Naive B cell (primary cell): ENCODE measurements at places on chromosomes 3 and 15. TPM values are rescaled to one million over a fixed set of nuclear protein-coding genes. Genes with fewer than 3 reads are reported as not detected.

GRCh38 chr15:25701721-25702465 is 161.2 kb downstream of the ATP10A start:
- no peak for DNase-seq
- H3K4me3 ChIP-seq: no peak overlapping the region
- H3K4me1 ChIP-seq: no peaks in the 10 kb centered on the region
- H3K27ac ChIP-seq: no peak overlapping the region

DNA sequence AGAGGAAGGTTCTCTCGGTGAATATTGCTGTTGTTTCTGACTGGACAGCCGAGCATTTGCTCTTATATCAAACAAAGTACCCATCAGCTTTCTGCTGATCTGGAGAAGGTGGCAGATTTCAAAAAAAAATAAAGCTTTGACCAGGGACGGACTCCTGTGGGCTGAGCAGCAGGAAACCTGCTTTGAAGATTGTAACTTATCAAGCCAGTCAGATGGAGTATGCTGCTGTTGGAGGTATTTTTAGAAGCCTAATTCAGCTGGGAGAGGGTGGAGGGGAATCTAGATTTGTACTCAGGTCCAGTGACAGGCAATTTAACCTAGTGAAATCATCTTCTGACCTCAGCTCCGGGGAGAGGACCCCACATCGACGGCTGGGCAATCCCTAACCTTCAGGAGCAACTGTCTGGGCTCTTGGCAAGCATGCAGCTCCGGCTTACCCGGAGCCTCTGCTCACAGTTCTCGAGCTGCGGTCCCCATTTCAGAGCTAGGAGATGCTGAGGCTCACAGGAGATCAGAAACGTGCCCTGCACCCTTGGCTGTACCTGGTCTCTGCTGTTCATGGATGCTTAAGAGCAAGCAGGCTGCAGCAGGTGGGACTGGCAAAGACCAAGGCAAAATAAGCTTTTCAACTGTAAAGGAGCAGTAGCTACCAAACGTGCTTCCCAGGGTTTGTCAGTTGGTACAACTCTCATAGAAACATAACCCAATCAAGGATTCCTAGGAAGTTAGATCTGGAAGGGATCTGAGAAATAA is 89.3 kb upstream of the ST8SIA2 start:
- DNase-seq: no peak
- H3K4me3 ChIP-seq: no peak overlapping the region
- no peaks in the 10 kb centered on the region for H3K36me3 ChIP-seq
- H3K27me3 ChIP-seq: no peaks in the 10 kb centered on the region
- H3K4me1 ChIP-seq: peaks cover 2% of the 10 kb centered on the region

The MYRIP gene
- polyA plus RNA-seq: not detected

- no peaks in the 10 kb centered on the region for H3K27me3 ChIP-seq
- no peak overlapping the region for H3K4me3 ChIP-seq
- H3K27ac ChIP-seq: no peak overlapping the region
- DNase-seq: no peak
- H3K36me3 ChIP-seq: peaks cover 4% of the 10 kb centered on the region
Measured at GRCh38 chr3:56930706-56931105, 129.0 kb upstream of the ARHGEF3 start.

The KLF15 gene
- polyA plus RNA-seq: 0.24 TPM
